HFFc6 (cell line): ENCODE measurements at places on chromosomes 7 and 10.

- no peak for DNase-seq
Measured at GRCh38 chr7:34739651-34740300, 81.8 kb downstream of the NPSR1 start.

- peak; percentile 32 for DNase-seq
Measured at GRCh38 chr7:135100856-135101255, 47.0 kb upstream of the TMEM140 start.

- DNase-seq = peak; percentile 82
Measured at GRCh38 chr10:97574374-97575126, 2.0 kb downstream of the ANKRD2 start.

GRCh38 chr7:157415486-157415885 is 78.7 kb downstream of the DNAJB6 start:
- no peak for DNase-seq

GRCh38 chr7:80882213-80882801 is 36.5 kb downstream of the SEMA3C start:
- DNase-seq = no peak

- no peak for DNase-seq
Measured at GRCh38 chr10:124353896-124354295, 64.8 kb downstream of the OAT start.

DNA sequence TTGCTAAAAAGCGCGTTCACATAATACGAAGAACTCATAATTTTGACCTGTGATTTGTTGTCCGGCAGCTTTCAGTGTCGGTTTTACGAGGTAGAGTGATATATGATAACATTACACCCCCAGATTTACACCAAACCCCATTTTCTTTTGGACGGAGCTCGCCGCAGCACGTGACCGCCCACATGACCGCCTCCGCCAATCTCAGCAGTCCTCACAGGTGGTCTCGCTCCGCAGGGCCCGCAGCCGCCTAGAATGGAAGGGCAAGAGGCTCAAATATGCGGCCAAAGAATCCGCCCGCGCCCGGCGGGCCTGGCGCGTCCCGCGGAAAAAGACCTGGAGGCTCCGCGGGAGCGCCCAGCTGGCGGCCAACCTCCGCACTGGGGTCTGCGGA is at the start of gene HOXA7:
Gene HOXA7, minus strand, starts transcription at position 168 of the 391 bp plus-strand sequence. Its CDS starts 130 bp downstream, at position 38.
- DNase-seq = peak; percentile 82

GRCh38 chr10:1538121-1538520 is 199.2 kb downstream of the ADARB2 start:
- no peak for DNase-seq

GRCh38 chr7:112357136-112357535 is 93.1 kb upstream of the IFRD1 start:
- no peak for DNase-seq

DNA sequence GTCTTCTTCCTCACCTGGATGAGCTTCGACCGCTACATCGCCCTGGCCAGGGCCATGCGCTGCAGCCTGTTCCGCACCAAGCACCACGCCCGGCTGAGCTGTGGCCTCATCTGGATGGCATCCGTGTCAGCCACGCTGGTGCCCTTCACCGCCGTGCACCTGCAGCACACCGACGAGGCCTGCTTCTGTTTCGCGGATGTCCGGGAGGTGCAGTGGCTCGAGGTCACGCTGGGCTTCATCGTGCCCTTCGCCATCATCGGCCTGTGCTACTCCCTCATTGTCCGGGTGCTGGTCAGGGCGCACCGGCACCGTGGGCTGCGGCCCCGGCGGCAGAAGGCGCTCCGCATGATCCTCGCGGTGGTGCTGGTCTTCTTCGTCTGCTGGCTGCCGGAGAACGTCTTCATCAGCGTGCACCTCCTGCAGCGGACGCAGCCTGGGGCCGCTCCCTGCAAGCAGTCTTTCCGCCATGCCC is 4.3 kb downstream of the GPER1 start:
- DNase-seq = no peak

DNA sequence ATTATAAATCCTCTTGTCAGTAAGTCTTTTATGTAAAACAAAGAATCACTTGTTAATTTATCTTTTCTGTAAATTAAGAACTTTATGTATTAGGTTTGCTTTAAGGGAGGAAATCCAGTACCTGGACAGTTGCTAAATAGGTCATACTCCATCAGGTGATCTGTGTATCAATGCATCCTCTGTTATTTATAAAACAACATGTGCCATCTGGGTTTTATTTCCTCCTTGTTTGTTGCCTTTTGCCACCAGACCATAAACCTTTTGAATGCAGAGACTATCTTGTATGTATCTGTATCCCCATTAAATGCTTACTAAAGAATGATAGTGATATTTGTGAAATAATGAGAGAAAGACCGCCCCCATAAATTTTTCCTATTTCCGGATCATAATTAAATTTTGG is 70.0 kb downstream of the SLC35B4 start:
- DNase-seq = no peak
